ENCODE measurements at places on chromosomes 7 and 10.

DNA sequence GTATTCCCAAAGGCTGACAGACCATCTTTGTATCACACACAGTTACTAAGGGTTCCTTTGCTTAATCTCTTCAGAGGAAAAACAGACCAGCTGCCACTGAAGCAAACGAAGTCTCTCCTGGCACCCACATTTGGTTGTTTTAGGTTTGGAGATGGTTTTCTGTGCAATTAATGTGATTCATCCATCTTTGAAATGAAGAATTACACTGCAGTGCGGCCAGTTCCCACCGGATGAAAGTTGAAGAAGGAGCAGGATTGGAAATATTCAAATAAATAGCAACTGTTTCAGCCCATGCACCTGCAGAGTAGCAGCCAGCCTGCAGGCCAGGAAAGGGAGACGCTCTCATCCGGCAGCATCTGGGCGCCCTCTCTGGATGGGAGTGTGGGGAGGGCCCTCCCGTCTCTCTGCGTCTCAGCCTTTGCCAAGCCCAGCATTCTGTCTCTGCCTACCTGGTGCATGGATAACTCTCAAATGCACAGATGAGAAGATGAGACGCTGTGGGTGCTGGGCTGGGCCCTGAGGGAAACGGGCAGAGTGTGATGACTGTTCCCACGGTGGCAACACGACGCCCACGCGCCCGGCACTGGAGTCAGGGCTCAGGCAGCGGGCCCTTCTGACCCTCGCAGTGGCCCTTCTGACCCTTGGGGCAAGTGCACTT, 214.0 kb downstream of the PTPRN2 start:
- DNase-seq: no peak

DNA sequence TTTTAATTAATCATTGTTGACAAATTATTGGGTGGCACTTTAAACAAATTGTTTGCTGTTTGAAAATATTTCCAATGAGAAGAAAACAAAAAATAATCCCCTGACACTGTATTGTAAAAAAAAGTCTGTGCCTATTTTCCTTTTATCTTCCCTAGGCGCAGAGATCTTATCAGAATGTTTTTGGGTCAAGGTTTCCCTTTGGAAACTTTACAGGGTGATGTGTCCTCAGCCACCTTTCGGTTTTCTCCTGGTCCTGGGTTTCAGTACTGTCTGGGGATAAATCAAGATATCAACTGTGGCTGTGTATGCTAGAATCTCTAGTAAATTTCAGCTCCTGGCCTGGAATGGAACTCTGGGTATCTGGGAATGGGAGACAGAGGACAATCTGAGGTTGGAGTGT, 1.4 kb downstream of the ZNF107 start:
- no peak for DNase-seq

GRCh38 chr7:43843296-43843695, 26.0 kb downstream of the MRPS24 start:
- DNase-seq: no peak

GRCh38 chr10:132300582-132300981, 7.2 kb downstream of the STK32C start:
- DNase-seq: no peak

- DNase-seq: no peak
Observed at GRCh38 chr10:52106899-52107298, 207.2 kb upstream of the DKK1 start.

DNA sequence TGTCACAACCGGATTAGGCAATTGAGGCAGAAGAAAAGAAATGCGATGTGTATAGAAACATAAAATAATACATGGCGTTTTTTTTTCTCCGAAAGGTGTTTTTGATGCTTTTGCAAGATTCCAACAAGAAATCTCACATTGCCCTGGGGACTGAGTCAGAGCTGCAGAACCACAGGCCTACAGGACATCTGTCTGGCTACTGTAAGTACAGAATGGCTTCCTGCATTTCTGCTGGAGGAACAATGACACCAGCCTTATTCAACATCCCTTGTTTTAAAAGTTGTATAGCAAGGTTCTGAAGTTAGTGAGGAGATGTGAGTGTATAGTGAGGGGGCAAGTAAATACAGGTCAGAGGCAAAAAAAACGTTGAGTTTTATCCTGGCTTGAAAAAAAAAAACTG, 256.4 kb downstream of the ABCA13 start:
- DNase-seq: no peak

GRCh38 chr7:37815671-37816371, 32.6 kb upstream of the NME8 start:
- no peak for DNase-seq

- no peak for DNase-seq
Observed at GRCh38 chr10:107477266-107477665, 312.8 kb upstream of the SORCS1 start.

DNA sequence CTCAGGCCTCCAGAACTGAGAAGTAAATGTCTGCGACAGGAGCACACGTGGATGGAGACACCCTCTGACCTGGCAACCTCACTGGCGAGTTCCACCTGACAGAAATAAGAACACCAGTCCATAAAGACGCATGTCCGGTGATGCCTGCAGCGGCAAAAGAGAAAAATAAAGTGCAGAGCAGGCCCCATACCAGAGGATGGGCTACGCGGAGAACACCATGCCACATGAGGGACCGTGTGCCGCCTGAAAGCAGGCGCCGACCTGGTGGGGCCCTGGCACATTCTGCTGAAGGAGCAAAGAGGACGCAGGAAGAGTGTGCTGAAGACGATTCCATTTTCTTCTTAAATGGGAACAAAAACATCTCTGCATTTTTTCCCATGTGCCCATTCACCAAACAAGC, 105.0 kb downstream of the VIPR2 start:
- DNase-seq: no peak

DNA sequence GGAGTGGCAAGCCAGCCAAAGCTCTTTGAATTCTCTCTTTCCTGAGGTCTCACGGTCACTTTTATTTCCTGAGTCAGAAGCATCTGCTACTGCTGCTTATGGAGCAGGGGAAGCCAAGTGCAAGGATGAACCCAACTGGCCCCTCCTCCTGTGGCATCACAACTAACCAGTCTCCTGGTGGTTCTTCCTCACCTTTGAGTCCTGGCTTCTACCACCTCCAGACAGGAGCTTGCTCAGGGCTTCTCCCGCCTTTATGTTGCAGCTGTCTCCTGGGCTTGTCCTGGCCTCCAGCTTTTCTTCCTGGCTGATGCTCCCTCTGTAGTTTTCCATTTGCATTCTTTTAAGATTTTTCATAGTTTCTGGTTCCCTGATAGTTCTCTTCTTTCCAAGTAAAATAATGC, 349.7 kb upstream of the NRP1 start:
- DNase-seq: no peak

DNA sequence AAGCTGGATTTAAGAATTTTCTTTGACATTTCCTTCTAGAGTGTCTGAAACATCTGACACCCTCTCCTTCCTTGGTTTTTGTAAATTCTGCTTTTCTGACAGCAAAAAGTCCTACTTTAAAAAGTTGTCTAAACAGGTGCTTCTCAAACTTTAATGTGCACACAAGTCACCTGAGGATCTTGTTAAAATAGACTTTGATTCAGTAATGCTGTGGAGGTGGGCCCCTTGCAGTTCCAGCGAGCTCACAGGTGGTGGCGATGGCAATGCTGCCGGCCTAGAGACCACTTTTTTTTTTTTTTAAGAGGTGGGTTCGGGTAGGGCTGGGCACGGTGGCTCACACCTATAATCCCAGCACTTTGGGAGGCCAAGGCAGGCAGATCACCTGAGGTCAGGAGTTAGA, 77.1 kb downstream of the ABCC2 start:
- DNase-seq: peak; percentile 48

DNA sequence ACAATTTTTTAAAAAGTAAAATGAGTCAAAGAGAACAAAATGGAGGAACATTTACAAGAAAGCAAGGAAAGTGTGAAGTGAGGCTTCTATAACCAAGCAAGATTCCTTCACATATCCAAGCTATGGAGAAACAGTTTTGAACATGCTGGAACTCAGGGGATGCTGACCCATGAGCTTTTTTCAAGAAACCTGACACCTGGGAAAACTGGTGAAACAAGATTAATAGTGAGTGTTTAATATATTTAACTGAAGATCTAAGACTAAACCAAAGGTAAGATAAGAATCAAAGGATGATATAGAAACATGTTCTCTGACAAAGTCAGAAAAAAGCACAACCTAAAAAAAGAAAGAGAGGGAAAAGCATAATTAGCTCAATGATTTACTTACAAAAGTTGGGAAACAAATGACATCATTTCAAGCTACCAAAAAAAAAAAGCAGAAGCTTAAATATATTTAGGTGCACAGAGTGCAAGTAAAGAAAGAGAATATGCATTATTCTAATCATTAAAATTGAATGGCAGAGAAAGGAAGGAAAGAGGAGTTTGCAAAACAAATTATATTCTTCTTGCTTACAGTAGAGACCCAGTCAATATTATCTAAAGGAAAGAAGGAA, 24.9 kb downstream of the C7orf25 start:
- DNase-seq: no peak

GRCh38 chr7:66847879-66848790, 72.9 kb upstream of the TMEM248 start:
- DNase-seq: peak; percentile 97

- no peak for DNase-seq
Observed at GRCh38 chr7:131797841-131798240, 241.4 kb upstream of the PODXL start.

- peak; percentile 82 for DNase-seq
Observed at GRCh38 chr7:33459340-33459751, 330.0 kb downstream of the BBS9 start.

GRCh38 chr7:79078273-79078672, 375.2 kb downstream of the MAGI2 start:
- DNase-seq: no peak

GRCh38 chr10:2076528-2076927, 339.2 kb upstream of the ADARB2 start:
- DNase-seq: no peak

- no peak for DNase-seq
Observed at GRCh38 chr10:133180192-133180964, 20.4 kb downstream of the KNDC1 start.

DNA sequence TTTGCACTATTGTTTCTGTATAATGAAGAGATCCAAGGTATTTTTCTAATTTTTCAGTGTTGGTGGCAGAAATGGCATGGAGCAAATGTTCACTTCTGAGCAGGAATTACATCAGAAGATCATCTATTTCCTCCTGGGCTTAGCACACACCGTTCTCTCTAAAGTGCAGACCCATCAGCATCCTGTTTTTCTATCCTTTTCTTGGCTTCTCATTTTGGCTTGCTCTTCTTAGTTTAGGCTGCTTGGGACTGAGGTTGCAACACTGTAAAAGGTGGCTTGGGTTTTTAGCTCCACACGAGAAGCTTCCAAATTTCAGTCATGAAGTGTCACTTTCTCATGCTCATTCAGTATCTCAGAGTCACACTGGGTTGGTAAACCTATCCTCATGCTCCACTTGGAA, 79.9 kb upstream of the SMIM30 start:
- no peak for DNase-seq

DNA sequence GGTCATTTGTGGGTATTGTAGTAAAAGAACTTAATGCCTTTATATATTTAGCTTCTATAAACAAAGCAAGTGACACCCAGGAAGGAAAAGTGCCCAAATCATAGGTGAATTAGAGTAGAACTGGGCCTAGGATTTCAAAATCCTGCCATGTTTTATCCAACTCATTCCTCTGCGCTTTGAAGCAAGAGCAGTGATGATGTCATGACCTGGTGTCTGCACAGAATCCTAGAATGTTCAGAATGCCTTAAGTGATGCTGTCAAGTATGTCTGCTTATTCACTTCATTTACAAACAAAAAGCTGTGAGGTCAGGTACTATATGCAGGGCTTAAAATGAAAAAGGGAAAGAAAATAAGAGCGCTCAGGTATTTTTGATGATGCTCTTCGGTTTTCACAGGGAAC, 737.2 kb upstream of the ANKRD30A start:
- no peak for DNase-seq

DNA sequence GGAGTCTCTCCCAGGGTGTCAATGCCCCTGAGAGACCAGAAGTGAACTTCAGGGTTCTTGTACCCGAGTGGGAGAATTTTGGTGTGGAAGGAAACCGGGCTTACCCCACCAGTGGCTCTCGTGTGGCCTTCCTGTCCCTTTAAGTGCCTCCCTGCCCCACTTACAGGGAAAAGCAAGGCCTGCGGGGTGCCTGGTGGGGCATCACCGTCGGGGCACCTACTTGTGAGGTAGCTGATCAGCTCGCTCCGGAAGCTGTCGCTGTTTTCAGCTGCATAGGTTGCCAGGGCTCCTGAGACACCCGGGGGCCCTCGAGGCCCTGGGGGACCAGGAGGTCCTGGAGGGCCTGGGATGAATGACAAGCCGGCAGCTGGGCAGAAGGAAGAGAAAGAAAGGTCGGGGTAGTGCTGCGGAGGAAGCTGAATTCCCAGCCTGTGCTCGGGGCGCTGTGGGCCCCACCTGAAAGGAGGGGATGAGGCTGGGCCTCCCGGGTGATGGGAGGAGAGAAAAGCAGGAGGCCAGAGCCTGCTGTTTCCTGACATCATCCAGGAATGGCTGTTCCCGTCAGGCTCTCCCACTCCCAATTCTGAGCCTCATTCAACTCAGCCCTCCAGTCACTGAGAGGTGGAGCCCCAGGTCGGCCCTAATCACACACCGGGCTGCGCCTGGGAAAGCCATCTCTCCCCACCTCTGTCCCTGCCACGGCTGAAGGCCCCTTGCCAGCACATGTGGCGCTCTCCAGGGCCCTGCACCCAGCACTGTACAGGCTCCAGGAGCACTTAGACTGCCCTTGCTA, 51.1 kb downstream of the COL17A1 start:
- DNase-seq: no peak

DNA sequence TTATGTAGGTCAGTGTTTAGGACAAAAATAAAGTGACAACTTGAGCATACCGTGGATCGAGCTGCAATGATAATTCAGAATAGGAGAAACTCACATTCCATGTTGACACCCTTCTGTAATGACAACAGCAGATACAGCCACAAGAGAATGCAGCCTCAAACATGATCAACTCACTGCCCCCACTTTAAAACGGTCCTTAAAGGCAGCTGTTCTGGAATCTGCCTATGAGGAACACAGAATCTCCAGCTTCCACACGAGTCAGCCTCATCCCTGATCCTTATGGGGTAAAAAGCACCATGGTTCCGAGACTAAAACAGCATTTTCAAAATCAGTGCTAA, 32.5 kb upstream of the DAGLB start:
- DNase-seq: no peak

- DNase-seq: no peak
Observed at GRCh38 chr7:75889223-75889825, 10.5 kb downstream of the RHBDD2 start.

DNA sequence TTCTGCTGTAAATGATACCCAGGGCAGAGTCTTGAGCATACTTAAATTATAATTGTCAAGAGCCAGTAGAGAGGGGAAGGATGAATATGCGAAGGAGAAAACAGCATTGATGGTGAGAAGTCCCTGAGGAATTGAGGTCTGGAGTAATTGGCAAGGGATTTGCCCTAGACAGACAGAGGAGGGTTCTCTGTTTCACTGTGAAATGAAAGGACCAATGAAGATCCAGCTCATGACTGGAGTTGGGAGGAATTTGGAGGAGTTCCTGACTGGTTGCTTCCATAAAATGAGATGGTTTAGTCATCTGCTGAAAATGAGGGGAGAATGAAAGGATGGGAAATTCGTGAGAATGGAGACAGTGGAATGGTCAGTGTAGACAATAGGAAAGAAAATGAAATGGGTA, 6.8 kb downstream of the PRPF18 start:
- DNase-seq: peak; percentile 30

GRCh38 chr7:152081088-152081487, 55.6 kb downstream of the GALNT11 start:
- peak; percentile 95 for DNase-seq

Measured in SK-MEL-5 (cell line).